ENCODE measurements at places on chromosomes 7 and 10.

DNA sequence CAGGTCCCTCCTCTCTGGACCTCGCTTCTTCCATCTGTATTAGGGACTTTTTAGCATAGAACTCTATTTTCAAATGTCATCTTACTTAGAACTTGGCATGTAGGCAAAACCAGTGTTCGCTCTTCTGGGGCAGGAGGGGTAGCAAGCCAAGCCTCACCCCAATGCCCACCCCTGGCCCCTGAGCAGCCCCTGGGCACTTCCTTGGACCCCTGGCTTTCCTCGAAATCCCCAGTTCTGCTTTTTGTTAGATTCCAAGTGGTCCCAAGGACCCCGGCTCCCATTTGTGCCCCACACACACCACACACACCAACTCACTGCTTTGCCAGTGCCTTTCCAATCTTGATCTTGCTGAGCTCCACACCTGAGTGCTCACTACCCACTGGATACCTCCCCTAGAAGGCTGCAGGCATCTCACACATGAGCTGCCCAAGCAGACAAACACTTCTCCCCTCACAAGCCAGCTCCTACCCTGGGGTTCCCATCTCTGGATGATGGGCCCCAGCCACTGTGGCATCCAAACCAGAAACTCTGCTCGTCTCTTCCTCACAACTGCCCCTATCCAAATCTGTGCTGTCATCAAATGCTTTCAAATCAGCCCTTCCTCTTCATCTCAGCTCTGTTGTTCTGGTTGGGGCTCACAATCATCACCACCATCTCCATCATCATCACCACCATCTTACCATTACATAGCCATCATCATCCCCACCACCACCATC lies 167.9 kb upstream of the ZMIZ1 start:
- DNase-seq = no peak

DNA sequence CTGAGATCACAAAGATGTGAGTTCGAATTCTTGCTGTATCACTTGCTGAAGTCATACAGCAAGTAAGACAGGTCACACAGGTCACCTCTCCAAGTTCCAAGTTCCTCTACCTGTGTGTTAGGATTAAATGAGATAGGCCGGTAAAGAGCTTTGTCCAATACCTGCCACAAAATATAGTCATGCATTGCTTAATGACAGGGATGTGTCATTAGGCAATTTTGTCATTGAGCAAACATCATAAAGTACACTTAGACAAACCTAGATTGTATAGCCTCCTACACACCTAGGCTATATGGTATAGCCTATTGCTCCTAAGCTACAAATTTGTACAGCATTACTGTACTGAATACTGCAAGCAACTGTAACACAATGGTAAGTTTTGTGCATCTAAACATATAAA lies 469.4 kb downstream of the KCNMA1 start:
- DNase-seq = no peak

DNA sequence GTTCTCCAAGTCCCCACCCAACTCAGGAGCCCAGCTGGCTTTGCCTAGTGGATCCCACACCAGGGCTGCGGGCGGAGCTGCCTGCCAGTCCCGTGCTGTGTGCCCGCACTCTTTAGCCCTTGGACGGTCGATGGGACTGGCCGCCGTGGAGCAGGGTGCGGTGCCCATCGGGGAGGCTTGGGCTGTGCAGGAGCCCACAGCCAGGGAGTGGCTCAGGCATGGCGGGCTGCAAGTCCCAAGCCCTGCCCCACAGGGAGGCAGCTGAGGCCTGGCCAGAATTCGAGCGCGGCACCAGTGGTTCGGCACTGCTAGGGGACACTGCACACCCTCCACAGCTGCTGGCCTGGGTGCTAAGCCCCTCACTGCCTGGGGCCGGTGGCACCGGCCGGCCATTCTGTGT lies 159.7 kb downstream of the ANKRD30A start:
- DNase-seq = no peak

GRCh38 chr10:76002262-76002854 lies 570.9 kb downstream of the LRMDA start:
- no peak for DNase-seq

- no peak for DNase-seq
These were observed 16.9 kb upstream of the SLF2 start for GRCh38 chr10:100895896-100896295.

GRCh38 chr7:13132314-13132713 lies 444.9 kb downstream of the ARL4A start:
- no peak for DNase-seq

GRCh38 chr7:101826081-101826835 lies 8.8 kb downstream of the CUX1 start:
- DNase-seq = no peak

DNA sequence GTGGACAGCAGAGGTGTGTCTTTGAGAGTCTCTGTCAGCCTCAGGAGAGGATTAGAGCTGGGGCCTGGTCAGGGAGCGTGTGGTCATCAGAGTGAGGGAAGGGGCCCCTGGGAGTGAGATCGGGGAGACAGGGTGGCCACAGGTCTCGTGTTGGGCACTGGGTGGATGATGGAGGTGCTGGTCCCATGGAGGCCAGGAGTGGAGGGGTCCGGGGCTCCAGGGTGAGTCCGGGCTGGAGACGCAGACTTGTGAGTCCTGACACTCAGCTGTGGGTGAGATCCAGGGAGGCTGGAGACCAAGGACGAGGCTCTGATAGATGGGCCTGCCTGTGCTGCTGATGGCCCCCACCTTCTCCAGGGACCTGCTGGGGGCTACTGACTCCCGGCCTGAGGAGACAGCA lies 88.6 kb downstream of the DYNC2I1 start:
- DNase-seq = no peak

GRCh38 chr10:104342941-104343411 lies 4.7 kb upstream of the ITPRIP start:
- no peak for DNase-seq

- no peak for DNase-seq
These were observed 45.5 kb upstream of the DDC start for GRCh38 chr7:50610521-50611277.

DNA sequence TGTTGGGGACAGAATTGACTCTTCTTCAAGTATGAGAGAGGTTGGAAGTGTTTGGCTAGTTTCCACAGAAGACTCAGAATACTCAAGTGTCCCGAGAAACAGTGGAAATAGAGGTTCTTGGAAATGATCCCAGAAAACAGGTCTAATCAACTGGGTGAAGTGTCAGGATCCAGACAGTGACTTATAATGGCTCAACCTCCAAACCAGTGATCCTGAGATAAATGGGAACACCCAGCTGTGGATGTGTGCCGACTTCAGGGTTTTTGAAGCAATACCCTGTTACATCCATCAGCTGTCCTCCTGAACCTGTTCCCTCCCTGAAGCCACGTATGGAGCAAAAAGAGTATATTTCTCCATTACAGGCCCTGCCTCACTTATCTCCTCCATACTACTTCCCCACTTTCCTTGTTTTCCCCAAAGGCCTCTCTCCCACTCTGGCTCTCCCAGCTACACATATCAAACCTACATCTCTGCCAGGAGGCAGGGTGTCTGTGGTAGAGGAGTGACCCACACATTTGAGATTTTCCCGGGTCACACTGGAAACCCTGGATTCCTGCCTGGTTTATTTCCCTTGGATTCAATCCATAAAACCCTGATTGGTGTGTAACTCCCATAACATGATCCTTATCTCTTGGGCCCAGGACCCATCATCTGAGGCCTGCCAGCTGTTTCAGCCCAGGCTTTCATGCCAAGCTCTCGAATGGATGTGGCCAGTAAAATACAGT lies 17.6 kb upstream of the ELOVL3 start:
- DNase-seq = no peak

GRCh38 chr7:156903232-156903909 lies 10.4 kb upstream of the LMBR1 start:
- no peak for DNase-seq

DNA sequence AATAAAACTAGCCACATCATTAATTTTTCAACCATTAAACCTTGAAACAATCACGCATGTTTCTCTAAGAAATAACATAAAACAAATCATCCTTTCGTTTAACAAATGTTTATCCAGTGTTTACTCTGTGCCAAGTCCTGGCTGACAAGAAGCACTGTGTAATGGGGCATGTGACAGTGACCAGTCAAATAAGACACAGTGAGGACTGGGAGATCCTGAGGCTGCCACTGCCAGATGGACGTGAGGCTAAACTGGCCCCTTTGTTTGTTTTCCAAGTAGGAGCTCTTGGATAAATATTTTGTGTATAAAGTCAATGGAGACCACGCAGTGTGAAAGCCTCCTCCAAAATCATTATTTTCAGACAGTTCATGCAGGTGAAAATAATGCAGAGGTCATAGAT lies 626.2 kb downstream of the SUGCT start:
- no peak for DNase-seq

Data from NCI-H1436 (cell line).